ENCODE measurements at places on chromosomes 7 and 10.

GRCh38 chr10:53528974-53529373 lies 756.4 kb upstream of the MBL2 start:
- DNase-seq: no peak

- no peak for DNase-seq
These were observed 22.9 kb downstream of the TBXAS1 start for GRCh38 chr7:139851770-139852481.

DNA sequence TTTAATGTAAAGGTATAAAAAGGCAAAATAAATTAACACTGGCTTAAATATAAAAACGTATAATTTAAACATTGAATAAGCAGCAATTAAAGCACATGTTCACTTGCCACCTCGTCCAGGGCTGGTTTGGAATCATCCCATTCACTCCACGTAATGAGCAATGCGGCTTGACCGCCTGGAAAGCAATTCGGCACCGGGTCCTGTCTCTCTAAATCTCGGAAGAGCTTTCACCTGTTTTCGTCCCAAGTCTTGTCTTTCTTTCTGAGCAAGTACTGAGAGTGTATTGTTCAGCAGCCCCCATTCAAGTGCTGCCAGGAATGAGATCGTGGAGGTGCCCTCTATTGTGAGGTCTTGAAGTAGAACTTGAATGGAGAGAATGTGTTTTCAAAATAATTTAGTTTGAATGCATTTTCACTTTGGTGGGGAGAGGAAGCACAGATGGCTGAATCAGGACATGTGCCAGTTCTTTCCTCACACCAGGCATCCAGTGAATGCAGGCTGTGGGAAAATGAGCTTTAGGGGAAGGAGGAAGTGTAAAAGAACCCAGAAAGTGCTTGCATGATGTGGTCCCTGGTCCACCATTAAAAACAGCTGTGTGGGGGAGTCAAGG lies 515.2 kb downstream of the REEP3 start:
- DNase-seq: no peak

DNA sequence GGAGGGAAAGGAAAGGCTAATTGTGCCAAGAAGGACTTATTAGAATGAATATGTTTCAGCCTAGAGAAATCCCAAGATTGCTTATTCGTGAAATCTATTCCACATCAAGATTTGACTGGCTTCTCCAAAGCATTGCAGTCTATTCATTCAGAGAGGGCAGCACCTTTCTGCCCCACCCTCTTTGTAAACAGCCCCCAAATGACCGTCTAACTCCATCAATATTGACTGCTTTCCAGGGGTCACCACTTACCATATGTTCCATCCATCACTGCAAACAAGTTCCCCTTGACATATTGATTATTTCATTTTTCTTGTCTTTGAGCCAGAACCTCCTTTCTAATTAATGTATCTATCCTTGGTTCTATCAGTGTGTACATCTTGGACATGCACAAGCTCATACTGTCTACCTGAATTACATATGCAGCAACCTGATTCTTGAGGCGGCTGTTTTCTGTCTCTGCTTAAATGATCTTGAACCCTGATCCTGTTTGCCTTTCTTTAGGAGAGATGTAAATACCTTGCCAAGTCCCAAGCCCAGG lies 44.2 kb upstream of the PTER start:
- no peak for DNase-seq

DNA sequence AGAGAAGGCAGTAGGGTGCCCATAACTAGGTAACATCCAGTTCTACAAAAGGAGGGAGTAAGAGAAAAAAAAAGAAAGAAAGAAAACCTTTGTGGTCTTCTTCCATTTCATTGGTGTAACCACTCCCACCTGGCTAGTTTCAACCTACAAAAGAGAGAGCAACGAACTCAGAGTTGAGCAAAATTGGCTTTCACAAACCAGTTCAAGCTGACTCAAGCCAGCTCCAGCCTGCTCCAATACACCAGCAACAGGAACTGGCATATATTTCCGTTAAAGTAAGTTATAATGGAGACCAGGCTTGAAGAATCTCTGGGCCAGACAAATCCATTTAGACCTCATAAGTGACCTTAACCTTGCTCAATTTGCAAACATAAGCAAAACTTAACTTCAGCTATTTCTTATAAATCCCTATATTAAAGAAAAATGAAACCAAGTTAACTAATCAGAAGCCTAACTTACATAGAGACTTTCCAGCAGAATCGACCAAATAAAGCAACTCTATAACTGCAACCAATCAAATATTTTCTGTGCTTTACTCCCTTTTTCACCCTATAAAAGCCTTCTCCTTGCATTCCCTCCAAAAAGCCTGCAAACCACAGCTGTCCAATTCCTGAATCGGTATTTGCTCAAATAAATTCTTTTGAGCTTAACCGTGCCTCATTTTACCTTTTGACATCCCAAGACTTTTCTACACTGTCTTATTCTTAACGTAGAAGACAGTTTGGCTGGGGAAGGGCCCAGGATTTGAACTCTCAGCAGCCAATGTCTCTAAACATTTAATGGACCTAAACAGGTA lies 10.1 kb downstream of the ANKRD22 start:
- no peak for DNase-seq

DNA sequence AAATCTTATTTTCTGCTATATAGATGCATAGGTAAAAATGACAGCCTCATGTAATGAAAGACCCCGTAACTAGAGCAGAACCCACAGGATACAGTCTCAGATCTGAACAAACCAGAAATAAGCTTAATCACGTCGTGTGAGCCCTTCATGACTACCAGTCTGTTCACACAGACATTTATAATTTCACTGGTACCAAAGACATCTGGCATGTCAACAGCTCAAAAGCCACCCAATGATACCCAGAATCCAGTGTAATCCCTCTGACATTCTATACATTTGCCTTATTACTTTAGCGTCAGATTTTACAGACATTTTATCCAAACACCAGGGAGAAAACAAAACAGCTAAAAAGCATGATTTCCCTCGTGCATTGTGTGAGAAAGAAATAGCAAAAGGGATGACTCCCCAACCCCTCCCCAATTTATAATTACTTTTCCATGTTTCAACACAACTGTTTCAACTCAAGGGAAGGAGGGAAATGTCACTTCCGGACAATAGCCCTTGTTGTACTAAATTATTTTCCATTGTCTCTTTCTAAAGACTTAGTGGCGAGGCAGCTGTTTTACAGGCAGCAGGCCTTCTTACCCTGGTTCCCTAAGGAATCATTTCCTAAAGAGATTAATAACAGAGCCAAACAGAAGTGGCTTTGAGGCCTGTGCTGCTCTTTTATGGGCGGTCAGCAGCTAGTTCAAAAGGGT lies 33.2 kb downstream of the DOCK4 start:
- DNase-seq: no peak

GRCh38 chr7:142025896-142026295 lies 30.2 kb downstream of the MGAM start:
- DNase-seq: no peak

- DNase-seq: no peak
These were observed 115.6 kb downstream of the ELMO1 start for GRCh38 chr7:37333075-37333474.

DNA sequence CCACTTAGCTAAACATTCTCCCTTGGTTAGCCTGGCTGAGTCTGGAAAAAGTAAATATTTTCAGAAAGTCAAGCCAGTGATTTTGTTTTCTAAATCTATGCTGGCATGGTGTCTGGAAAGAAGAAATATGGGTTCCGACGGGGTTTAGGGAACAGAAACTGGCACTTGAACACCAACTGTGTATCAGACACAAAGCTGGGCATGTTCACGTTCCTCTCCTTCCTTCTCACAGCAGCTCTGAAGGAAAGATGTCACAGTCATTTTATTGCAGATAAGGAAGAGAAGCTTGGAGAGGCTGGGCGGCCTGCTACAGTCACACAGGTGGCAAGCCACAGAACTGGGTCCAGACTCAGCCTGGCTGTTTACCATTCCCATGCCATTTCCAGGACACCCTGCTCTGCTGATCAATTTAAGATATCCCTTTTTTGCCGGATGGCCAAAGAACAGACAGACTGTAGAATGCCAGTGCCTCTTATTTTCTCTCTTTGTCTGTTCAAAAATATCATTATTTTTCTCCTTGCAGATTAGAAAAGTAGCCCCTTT lies 118.8 kb downstream of the HERPUD2 start:
- no peak for DNase-seq

- DNase-seq: no peak
These were observed at the start of gene HIP1 for GRCh38 chr7:75738604-75738974. HIP1 (minus strand) TSS chr7:75738941; CDS start chr7:75738920, 21 bp downstream.

DNA sequence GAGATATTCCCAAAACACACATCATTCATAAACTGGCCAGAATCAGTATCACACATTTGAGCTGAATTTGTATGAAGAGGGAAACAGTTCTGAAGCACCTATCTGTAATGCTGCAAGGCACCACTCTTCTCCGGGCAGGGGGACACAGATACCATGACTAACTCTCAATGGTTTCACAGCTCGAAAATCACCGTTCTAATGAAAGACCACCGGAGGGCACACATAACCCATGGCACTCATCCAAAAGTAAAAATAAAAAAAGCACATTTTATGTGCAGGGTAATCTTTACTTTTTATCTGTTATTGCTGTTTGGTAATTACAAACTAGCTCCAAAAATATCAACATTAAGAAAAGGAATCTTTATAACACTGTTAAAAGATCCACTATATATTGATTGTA lies 137.5 kb downstream of the PARD3 start:
- DNase-seq: no peak

DNA sequence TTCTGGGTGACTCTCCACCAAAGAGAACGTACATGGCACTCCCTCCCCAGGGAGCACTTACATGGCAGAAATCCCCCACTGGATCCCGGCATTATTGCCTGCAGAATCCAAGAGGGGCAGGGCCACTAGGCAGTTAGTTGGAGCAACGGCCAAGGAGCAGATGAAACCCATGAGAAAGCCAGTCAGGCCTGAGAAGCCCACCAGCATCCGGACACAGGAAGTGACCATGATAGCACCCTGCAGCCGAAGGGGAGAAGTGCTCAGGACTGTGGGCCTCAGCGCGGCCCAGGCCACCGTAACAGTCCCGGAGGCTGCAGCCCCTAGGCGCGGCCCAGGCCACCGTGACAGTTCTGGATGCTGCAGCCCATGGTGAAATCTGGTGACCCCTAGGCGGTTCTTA lies 43.5 kb downstream of the STRA8 start:
- DNase-seq: no peak

- DNase-seq: no peak
These were observed 183.1 kb upstream of the PRPS1L1 start for GRCh38 chr7:18210788-18211187.

DNA sequence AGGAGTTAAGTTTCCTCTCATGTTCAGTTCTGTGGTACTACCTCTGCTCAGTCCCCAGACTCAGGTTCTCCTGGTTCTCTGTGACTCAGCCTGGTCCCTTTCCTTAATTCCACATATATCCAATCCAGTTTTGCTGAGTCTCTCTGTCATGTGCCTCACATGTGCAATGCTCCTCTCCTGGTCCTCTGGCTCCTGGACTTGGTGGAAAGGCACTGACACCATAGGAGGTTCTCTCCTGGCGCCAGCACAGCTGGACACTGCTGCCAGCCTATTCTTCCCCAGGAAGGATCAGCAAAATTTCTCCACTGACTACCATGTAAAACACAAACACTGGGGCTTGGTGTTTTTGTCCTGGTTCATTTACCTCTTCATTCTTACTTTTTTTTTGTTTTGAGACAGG lies 27.8 kb downstream of the GLUD1 start:
- DNase-seq: no peak

DNA sequence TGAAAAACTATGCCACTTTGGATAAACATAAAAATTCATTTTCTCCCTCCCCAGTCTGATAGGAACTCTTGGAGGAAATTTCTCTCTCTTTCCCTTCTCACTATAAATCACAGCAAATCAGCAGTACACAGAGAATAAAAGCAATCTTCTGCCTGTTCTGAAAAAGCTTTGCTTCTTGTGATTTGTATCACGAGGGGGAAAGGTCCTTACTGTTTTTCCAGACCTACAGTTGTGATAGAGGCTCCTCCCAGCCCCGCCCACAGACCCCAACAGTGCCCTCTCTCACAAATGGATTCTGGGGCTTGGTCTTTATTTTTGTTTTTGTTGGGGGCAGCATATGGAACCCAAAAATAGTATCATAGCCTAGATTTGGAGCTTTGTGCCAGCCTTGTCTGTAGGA lies 12.2 kb downstream of the FOXK1 start:
- DNase-seq: no peak

- peak; percentile 12 for DNase-seq
These were observed 26.8 kb upstream of the RASGEF1A start for GRCh38 chr10:43293677-43294057.

- no peak for DNase-seq
These were observed 39.0 kb upstream of the KIF5B start for GRCh38 chr10:32095116-32095733.

DNA sequence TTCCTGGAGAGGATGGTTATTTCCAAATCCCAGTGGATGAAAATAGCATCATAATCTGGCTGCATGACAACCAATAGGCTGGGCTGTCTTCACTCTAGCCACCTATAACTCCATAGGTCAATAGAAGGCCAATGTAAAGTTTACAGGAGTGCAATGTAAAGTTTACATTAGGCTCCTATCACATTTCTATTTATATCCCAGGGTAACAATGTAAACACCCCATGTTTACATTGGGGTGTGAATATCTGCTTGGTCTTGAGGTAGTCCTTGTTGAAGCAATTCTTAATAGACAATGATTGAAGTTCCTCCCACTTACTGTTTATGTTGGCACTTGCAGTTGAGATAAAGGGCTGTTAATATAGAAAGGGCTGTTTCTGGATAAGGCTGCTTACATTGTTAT lies 21.5 kb downstream of the CH25H start:
- DNase-seq: no peak

- no peak for DNase-seq
These were observed 78.5 kb downstream of the SHH start for GRCh38 chr7:155733582-155734444.

GRCh38 chr10:43863859-43864591 lies 215.3 kb upstream of the ZNF32 start:
- DNase-seq: no peak

GRCh38 chr10:29322918-29323317 lies 34.0 kb downstream of the LYZL1 start:
- no peak for DNase-seq

- no peak for DNase-seq
These were observed 31.9 kb downstream of the SAMD8 start for GRCh38 chr10:75143353-75143752.

- peak; percentile 42 for DNase-seq
These were observed 31.9 kb upstream of the AGBL3 start for GRCh38 chr7:134954197-134955082.

GRCh38 chr7:114949231-114949630 lies 27.3 kb downstream of the MDFIC start:
- no peak for DNase-seq

- DNase-seq: no peak
These were observed 58.2 kb downstream of the ABI1 start for GRCh38 chr10:26802527-26802926.

DNA sequence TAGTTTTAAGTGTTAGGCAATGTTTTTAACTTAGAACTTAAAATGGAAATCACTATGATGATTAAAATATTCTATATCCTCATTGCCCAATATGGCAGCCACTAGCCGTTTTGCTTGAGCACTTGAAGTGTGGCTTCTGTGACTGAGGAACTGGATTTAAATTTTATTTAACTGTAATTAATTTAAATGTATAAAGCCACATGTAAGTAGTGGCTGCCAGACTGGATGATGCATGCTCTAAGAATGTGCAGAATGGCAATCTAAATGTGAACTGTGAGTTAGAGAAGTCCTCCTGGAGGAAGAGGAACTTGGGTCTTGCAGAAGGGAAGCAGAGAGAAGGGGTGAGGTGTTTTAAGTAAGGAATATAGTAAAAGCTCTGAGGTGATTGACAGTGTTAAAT lies 451.4 kb downstream of the SUGCT start:
- no peak for DNase-seq

Measured in GM13977 (cell line).